ENCODE measurements at places on chromosomes 2 and 18.

DNA sequence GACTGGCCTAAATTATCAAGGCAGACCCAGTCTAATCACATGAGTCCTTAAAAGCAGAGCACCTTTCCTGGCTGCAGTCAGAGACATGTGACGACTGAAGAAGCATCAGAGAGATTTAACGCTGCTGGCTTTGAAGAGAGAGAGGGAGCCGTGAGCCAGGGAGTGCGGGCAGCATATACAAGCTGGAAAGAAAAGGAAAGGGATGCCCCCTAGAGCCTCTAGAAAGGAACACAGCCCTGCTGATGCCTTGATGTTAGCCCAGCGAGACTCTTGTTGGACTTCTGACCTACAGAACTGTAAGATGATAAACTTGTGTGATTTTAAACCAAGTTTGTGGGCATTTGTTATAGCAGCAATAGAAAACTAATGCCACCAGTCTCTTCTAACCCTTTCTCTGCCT, 58.1 kb downstream of the HEATR5B start:
- no peak for DNase-seq

DNA sequence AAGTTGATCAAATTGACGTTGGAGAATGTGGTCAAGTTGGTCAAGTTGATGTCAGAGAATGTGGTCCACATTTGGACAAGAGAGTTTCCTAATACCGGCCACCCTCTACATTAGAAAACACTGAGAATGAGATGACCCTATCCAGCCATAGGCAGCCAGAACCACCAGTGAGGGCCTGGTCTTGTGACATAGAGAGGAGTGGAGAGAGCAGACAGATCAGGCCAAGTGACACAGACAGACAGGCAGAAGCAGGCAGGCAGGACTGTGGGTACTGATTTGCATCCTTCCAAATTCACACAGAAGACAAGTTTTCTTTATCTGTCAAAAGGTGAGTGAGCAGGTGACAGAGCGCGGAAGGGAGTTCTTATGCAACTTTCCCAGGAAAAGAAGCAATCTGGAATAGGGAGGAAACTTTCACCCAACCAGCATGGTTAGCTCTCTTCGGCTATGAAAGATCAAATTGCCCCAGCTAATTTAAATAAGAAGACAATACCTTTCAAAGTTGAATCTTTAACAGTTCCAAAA, 109.1 kb upstream of the PID1 start:
- DNase-seq: no peak

GRCh38 chr2:231597014-231597611, 4.4 kb downstream of the TEX44 start:
- DNase-seq: no peak

- no peak for DNase-seq
Observed at GRCh38 chr2:1360557-1361250, 52.6 kb upstream of the TPO start.

- DNase-seq: no peak
Observed at GRCh38 chr2:217402761-217403383, 543.0 kb upstream of the TNP1 start.

DNA sequence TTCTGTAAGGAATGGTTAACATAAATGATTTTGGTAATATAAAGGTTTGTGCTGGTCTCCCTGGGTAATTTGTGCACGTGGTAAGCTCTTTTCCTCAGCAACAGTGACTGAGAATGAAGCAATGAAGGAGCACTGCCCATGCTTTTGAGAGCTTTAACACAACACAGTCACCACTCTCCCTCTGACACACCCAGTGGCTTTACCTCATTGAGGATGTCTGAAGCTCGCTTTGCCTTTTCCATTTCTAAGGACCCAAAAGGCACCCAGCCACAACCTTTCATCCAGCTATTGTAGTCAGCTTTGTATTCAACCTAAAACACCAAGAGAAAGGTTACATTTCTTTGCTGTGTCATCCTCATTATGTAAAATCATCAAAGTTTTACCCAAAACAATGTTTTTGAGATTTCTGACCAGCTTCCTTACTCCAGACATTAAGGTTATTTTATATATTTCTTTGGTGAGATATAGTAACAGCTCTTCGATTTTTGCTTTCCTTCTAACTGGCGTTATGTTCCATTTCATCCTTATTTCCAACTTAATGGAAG, 51.7 kb downstream of the NEB start:
- DNase-seq: no peak

- DNase-seq: no peak
Observed at GRCh38 chr2:106990297-106990696, 104.3 kb upstream of the ST6GAL2 start.

DNA sequence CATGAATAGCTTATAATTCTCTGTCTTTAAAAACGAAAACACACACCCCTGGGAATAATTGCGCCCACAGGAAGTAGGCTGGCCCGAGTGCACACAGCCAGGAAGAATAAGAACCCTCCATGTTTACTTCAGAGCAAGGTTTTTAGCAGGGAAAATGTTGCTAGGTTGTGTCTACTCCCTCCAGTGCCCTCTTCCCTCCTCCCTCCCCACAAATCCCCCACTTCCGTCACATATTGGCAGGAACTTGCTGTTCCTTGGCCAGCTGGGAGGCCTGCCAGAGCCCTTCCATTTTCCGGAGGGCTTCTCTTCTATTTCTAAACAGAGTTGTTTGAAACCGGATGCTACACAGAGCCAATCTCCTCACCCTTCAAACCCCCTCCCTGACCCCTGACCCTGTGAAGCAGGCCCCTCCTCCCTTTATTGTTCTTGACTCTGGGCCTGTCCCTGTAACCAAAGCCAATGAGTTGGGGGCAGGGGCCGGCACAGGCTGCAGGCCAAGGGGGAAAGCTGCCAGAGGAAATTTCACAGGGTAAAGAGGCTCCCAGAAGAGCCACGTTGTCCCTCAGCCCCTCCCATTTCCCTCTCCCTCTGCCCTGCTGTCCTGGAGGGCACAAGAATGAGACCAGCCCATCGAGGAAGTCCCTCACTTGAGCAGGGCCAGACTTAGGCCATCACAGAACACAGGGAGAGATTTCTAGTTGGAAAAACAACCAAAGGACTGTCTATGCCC, 49.8 kb upstream of the LGALSL start:
- no peak for DNase-seq

- DNase-seq: no peak
Observed at GRCh38 chr18:41486575-41486974, 468.5 kb upstream of the PIK3C3 start.

GRCh38 chr2:119250718-119251290, 27.2 kb downstream of the STEAP3 start:
- no peak for DNase-seq
